Amniotic epithelial cell (primary cell): ENCODE measurements at places on chromosomes 2 and 18.

GRCh38 chr2:29314816-29315571 is 199.8 kb downstream of the CLIP4 start:
- peak; percentile 25 for DNase-seq

GRCh38 chr2:121868652-121869051 is 113.2 kb downstream of the TSN start:
- DNase-seq, result no peak

DNA sequence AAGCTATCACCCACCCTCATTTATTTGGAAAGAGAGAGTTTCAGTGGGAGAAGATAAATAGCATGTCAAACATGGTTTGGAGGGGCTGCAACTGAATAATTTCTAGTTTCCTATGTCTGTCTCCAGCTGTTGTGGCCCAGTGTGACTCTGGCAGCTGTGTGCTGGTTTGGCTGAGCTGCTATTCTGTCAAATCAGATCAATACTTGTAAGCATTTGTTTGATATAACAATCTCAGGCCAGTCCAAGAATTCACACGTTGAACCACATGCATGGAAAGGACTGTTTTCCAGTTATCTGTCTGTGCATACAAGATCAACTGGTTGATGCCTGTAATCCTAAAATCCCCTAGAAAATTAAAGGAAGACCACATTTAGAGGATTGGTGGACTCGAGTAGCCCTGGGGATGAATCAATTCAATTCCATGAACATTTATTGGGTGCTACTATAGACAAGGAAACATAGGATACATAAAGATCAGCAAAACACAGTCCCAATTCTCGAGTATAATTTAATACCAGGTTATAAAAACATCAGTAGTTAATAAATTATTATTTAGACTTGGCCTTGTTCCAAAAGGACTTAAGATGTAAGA is 209.0 kb upstream of the PARD3B start:
- DNase-seq, result no peak

- DNase-seq, result no peak
Measured at GRCh38 chr18:48312066-48312465, 97.1 kb downstream of the ZBTB7C start.
